ENCODE measurements at places on chromosomes 5 and 9. TPM values are rescaled to one million over a fixed set of nuclear protein-coding genes. Genes with fewer than 3 reads are reported as not detected.

DNA sequence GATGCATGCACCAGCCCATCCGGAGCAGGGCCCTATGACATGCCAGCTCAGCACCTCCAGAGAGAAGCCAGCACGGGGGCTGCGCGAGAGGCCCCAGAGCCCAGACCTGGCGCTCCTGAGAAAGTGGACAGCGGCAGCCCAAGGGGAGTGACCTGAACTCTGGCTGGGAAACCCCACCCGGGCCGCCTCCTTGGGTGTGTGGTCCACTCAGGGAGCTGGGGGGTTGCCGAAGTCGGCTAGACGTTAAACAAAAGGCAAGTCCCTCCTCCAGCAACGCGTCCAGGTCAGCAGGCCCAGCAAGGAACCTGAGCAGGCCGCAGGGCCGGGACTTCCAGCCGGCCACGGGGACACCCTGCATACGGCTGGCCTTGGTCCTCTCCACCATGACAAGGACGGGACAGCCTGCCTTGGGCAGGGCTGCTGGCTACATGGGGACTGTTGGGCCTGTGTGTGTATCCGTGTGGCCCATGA is 35.7 kb downstream of the NACC2 start:
- no peak for DNase-seq

GRCh38 chr5:165448753-165449152 is 1943.3 kb downstream of the MAT2B start:
- no peak for DNase-seq

DNA sequence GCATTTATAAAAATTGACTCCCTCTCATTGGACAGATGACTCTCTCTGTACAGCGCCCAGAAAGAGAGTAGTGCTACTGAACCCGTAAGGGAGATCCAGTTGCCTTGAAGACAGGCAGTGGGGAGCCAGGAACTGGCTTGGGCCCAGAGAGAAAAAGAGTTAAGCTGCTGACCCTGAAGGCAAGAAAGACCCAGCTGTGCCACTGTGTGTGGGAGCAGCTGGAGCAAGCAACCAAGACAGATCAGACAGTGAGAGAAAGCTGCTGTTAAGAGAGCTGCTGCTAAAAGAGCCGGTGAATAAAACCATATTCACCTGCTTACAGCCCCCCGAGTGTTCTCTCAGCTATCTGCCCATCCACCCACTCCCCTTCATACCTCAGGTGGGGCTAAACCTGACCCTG is 149.7 kb upstream of the ADAMTS16 start:
- no peak for DNase-seq

DNA sequence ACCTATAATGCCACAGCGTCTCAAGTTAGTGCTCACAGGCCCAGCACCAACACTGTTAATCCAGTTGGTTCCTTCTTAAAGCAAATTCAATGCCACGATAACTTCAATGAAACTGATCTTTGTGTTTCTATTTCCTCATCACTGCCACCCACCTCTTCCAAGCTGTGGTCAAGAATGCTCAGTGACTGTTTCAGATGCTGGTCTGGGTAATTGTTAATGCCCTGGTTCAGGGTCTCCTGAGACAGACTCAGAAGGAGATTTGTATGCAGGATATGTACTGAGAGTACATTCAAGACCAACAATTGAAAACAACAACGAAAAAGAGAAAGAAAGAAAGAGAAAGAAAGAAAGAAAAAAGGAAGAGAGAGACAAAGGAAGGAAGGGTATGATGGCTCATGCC is 505.3 kb downstream of the TLE4 start:
- DNase-seq: no peak

GRCh38 chr5:171669571-171669970 is 116.0 kb upstream of the SMIM23 start:
- DNase-seq: no peak

- DNase-seq: no peak
Observed at GRCh38 chr9:12847561-12847960, 72.7 kb downstream of the LURAP1L start.

The KCNIP1 gene
- not detected for total RNA-seq

The KLF4 gene
- total RNA-seq: 0.96 TPM

The SAPCD2 gene
- 0.27 TPM for total RNA-seq

The SLC34A1 gene
- total RNA-seq: 0.25 TPM

All from naive thymus-derived CD8-positive, alpha-beta T cell (primary cell).